ENCODE measurements at places on chromosomes 3 and 15. TPM values are rescaled to one million over a fixed set of nuclear protein-coding genes. Genes with fewer than 3 reads are reported as not detected.

GREM1 gene
- 2.1 TPM for total RNA-seq

HCLS1 gene
- 20.2 TPM for total RNA-seq

BRPF1 gene
- total RNA-seq: 19.1 TPM

IQSEC1 gene
- total RNA-seq: 66.4 TPM

OR5K1 gene
- not detected for total RNA-seq

SH2D7 gene
- total RNA-seq: not detected

GHRL gene
- total RNA-seq: 0.22 TPM

KCNMB3 gene
- total RNA-seq: 2.9 TPM

CCR9 gene
- total RNA-seq: not detected

EIF3J gene
- 36.7 TPM for total RNA-seq

CCDC80 gene
- total RNA-seq: 17.3 TPM

AMOTL2 gene
- 58.7 TPM for total RNA-seq

FANCD2OS gene
- not detected for total RNA-seq

CAMK2N2 gene
- not detected for total RNA-seq

GOLGA8Q gene
- 0.22 TPM for total RNA-seq

GOLGA8S gene
- under 0.01 TPM for total RNA-seq

ISL2 gene
- total RNA-seq: 0.69 TPM

ITIH1 gene
- not detected for total RNA-seq

CCDC39 gene
- not detected for total RNA-seq

MAP6D1 gene
- total RNA-seq: 0.69 TPM

TMEM89 gene
- not detected for total RNA-seq

GRAMD1C gene
- total RNA-seq: 30.3 TPM

SNTN gene
- total RNA-seq: not detected

BOC gene
- not detected for total RNA-seq

EBLN2 gene
- total RNA-seq: 3.6 TPM

TIMMDC1 gene
- total RNA-seq: 40.0 TPM

FAM81A gene
- 0.09 TPM for total RNA-seq

ZNF774 gene
- 1.2 TPM for total RNA-seq

C3orf49 gene
- total RNA-seq: not detected

ADIPOQ gene
- not detected for total RNA-seq

TTC14 gene
- total RNA-seq: 22.3 TPM

GPR171 gene
- not detected for total RNA-seq

INKA1 gene
- total RNA-seq: 17.3 TPM

CPB1 gene
- not detected for total RNA-seq

CAMP gene
- total RNA-seq: not detected

ITGA11 gene
- 13.9 TPM for total RNA-seq

TPRG1 gene
- total RNA-seq: 0.43 TPM

EAF2 gene
- total RNA-seq: 0.26 TPM

PRSS50 gene
- not detected for total RNA-seq

SEMA5B gene
- total RNA-seq: 0.11 TPM

MAN2A2 gene
- total RNA-seq: 18.4 TPM

Measured in dermis lymphatic vessel endothelial cell (primary cell).